ENCODE measurements at places on chromosomes 2 and 18.

GRCh38 chr2:224561234-224562005, 23.7 kb downstream of the CUL3 start:
- no peak for DNase-seq

- DNase-seq: peak; percentile 13
These were observed 324.5 kb upstream of the EPHA4 start for GRCh38 chr2:221896505-221897151.

DNA sequence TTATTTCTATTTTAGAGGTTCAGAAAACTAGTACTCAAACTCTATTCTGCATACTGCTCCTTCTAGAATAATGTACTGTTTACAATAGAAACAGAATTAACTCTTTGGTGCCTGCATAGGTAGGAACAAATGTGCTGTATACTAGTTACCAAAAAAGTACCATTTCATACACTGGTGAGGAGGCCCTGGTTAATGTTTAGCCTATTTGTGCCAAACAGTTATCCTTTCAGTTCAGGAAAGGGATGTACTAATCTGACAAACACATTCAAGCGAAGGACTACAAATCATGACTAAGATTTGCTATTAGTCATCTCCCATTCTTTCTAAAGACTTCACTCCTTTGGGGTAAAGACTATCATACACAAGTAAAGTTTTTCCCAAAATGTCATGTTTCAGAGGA, 47.4 kb downstream of the EXOC6B start:
- peak; percentile 64 for DNase-seq

DNA sequence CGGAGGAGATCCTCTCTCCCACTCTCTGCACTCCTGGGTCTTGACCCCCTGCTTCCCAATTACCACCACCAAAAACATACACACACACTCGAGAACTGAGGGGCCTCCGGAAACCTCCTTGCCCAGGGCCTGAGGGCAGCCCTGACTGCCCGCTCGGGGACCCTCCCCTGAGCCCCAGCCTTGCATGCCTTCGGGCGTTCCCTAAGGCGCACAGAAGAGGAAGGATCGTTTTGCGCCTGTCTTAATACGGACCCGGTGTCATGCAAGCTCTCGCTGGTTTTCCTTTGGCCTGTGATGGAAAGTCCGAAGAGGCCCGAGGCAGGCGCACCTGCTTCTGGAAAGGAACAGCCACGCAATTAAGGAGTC, 19.8 kb downstream of the POU3F3 start:
- no peak for DNase-seq

- no peak for DNase-seq
These were observed 451.5 kb downstream of the EPHA4 start for GRCh38 chr2:221120643-221121042.

DNA sequence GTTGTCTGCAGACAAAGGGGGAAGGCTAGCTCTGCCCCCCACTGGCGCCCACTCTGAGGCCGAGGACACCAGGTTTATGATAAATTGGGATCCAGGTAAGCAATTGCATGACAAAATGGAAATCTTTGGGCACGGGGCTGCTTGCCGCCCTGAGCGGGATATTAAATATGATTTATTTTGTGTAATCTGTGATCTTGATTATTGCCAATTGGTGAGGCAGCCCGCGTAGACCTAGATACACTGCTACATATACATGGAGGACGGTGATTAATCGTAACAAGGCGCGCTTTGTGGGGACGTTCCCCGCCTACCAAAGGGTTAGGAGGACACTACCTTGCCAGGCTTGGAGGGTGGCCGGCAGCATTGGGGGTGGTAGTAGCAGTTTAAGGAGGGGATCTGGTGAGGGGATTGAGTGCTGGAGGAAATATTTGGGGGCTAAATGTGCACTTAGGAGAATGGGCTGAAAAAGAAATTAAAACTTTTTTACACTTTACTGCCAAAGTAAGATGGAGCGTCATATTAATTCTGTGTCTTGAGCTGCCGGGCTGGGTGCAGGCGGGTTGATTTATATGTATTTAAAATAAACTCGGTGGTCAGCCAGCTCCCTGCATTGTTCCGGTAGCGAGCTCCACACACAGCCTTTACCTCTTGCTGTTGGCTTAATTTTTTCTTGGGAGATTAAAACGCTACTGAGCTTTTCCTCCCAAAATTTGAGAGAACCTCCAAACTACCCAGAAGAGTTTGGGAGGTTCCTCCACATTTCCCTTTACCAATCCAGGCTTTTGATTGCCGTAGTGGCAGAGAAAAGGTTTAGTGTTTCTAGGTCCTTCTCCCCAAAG, 4.1 kb downstream of the HOXD3 start:
- no peak for DNase-seq

DNA sequence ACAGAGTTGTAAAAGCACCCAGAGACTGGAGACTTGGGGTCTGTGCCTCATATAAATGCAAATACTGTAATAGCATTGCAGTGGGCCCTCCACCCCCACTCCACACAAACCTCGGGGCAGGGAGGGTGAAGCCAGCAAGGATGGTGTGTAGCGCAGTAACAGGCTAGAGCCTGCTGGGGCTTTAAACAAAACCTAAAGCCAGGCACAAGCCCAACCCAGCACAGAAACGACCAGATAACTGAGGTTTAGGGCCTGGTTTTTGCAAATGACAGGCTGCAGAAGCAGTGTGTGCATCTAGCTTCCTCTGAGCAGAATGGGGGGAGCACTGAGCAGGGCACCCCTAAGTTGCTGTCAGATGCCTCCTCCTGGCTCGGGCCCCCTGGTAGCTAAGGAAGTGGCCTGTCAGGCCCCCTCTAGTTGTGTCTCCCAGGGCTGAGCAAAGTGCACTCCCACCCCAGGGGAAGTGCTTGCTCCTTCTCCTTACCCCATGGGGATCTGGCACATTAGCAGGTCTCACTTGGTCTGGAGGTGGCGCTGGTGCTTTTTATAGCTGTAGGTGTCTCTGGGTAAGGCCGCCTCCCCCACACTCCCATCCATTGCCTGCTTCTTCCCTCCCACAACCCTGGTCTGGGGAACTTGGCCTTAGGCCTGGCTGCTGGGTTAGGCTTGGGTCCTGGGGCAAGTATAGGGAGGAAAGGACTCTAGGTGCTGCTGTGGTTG, 135.1 kb downstream of the CELF4 start:
- DNase-seq: no peak

DNA sequence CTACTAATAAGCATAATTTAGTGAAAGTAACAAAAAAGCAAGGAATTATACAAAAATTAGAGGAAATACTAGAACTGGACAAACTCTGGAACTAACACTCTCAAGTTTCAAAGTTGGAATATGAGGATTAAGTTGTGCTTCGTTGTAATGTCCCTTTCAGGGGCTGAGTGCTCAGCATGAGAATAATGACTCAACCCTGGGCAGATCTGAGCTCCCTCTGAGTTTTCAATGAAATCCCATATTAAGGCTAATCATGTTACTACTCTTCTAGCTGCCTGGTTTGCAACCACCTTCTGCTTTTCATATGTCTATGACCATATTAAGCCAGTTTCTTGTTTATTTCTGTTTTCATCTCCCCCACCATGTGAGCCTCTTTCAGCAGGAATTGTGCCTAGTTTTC, 274.9 kb upstream of the LRRTM4 start:
- no peak for DNase-seq

DNA sequence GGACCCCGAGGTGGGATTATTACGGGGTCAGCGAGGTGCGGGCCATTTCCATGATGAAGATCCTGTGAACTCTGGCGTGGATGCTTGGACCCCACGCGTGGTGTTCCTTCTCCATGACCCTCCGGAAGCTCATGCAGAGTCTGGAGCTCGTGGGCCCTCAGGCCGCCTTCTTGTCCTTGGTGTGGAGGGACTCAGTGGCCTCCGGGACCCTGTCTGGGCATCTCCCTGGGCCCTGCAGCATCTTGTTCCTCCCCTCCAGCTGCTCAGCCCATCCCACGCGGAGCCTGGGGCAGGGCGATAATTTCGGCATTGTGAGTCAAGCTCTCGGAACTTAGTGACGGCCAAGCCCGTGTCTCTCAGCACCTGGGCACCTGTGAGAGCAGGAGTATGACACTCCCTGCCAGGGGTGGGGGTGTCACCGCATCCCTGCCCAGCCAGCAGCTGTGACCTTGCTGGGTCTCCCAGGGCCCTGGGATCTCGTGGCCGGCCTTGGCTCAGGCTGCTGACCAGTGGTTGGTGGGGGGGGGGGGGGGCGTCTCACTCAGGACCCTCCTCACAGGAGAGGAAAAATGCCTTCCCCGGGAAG, 24.6 kb downstream of the RTP5 start:
- DNase-seq: peak; percentile 43

GRCh38 chr2:51027442-51027841, 4.5 kb downstream of the NRXN1 start:
- DNase-seq: no peak

DNA sequence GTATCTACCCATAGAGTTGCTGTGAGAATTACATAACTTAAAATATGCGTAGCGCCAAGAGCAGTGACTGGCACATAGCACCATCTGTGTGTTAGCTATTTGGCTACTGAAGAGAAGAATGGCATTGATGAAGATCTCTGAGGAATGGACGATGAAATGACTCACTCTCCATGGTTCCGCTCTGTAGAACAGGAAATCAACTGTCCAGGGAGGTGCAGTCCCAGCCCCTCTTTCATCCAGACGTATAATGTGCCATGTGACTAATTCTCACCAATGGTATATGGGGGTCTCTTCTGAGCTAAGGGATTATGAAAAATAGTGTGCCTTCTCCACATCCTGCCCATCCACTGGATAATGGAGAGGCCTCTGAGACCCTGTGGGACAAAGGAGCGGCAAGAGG, 254.8 kb downstream of the CYP26B1 start:
- no peak for DNase-seq

GRCh38 chr18:49071778-49072177, 121.0 kb upstream of the SMAD7 start:
- DNase-seq: no peak

DNA sequence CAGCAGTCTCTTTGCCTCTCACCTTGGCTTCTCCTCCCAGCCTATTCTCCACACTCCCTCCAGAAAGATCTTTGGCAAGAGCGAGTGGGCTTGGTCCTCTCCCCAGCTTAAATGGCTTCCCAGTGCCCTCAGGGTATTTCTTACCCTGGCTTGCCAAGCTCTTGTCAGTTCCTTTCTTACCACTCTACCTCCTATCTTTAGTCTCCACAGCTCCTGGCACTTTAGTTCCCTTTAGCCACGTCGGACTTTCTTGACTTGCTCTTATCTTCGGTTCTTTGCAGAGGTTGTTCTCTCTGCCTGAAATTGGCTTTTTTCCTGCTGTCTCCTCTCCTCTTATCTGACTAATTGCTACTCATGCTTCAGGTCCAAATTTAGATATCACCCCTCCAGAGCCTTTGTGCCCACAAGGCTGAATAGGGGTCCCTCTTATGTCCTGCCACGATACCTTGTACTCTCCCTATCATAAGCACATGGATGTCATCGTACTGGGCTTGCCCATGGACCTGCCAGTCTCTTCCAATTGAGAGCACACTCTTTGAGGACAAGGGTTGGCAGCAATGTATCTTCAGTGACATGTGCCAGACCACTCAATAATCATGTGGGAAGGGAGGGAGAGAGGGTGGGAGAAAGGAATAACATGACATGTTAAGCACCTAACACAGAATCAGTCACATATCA, 131.7 kb upstream of the CTAGE1 start:
- DNase-seq: no peak

GRCh38 chr2:32418778-32419177, 62.0 kb downstream of the BIRC6 start:
- DNase-seq: no peak

DNA sequence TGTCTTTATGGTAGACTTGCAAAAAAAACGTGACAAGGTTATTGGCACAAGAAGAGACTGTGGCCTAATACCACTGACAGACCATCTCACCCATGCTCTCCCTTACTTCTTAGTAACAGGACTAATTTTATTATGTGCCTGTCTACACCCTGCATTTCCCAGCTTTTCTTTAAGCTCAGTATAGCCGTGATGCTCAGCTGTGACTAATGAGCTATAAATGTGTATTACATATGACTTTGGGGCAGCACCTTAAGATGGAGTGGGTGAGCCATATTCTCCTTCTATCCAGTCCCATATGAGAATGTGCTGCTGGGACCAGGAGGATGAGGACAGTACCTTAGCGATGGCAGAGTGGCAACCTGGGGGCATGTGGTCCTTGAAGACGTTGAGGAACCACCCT, 293.5 kb downstream of the RNF144A start:
- DNase-seq: no peak

- DNase-seq: peak; percentile 77
These were observed 60.6 kb downstream of the SLC4A3 start for GRCh38 chr2:219687882-219688559.

GRCh38 chr2:160381425-160381951, 112.1 kb downstream of the RBMS1 start:
- DNase-seq: no peak

DNA sequence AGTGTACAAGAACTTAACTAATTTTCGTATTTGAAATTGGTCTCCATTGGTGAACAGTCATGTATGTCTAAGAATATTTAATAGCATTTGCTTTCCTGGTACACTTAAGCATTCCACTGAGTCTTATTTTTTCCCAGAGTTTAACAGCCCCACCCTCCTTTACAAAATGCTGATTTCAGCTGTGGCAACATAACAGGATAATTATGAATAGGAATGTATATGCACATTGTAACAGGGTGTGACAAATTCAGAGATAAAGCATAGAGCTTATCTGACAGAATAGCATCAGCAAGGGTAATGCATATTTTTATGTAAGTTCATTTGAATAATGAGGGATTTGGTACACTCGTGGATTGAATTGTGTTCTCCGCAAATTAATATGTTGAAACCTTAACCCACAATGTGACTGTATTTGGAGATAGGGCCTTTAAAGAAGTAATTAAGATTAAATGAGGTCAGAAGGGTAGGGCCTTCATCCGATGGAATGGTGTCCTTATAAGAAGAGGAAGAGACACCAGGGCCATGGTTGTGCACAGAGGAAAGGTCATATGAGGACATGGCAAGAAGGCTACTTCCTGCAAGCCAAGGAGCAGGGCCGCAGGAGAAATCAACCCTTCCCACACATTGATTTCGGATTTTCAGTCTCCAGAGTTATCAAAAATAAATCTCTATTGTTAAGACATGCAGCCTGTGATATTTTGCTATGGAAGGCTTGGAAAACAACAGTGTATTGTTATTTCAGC, 439.7 kb upstream of the CDH20 start:
- no peak for DNase-seq

DNA sequence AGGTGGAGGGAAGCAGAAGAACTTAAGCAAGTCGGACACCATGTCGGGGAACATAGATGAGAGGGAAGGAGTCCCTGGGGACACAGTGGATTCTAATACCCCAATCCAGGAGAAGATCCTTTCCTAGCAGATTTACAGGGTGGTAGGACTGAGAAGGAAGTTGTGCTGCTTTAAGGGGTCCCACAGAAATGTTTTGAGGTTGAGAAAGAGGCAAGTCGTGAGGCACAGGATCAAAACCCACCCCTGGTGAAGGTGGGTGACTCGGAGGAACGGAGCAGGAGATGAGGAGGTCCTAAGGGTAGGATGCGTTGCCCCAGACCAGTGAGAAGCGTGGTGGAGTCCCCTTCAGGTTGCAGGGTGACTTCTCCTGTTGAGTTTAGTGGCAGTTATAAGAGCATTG, 32.7 kb downstream of the DCDC2C start:
- no peak for DNase-seq

GRCh38 chr2:194883711-194884110, 773.3 kb upstream of the SLC39A10 start:
- DNase-seq: no peak

Data from mammary epithelial cell (primary cell).